DMS79 treated with DMSO at 0.1 percent for 48 hours (cell line): ENCODE measurements at places on chromosomes 11 and 22.

- DNase-seq, result no peak
These were observed 75.7 kb upstream of the B3GAT1 start for GRCh38 chr11:134487696-134488095.

DNA sequence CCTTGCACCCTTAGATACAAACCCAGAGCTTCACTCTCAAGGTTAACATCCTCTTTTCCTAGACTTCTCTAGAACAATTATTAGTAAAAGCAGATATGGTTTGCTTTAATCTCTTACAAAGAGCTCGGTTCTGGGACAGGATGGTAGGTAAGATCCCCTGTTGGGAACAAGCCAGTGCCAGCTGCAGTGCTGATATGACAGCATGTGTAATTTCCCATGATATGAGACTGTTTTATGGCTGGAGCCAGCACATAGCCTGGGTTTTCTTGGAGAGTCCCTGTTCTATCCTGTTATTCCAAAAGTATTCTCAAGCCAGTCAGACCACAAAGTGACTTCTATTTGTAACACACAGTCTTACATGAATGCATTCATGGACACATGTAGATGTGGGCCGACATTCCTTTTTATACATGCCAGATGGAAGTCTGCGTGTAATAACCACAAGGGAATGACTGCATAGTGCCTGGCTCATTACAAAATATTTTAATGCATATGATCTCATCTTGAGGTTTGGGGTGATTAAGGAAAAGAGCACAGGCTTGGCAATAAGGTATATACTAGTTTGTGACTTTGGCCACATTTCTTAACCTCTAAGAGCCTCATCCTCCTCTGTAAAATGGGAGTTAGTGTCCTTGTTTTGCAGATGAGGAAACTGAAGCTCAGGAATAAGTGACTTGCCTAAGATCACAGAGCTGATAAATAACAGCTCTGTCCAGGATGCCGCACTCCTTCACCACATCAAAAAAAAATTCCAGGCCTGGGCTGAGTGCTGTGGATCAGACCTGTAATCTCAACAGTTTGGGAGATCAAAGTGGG, 21.8 kb downstream of the CLMP start:
- DNase-seq, result no peak

DNA sequence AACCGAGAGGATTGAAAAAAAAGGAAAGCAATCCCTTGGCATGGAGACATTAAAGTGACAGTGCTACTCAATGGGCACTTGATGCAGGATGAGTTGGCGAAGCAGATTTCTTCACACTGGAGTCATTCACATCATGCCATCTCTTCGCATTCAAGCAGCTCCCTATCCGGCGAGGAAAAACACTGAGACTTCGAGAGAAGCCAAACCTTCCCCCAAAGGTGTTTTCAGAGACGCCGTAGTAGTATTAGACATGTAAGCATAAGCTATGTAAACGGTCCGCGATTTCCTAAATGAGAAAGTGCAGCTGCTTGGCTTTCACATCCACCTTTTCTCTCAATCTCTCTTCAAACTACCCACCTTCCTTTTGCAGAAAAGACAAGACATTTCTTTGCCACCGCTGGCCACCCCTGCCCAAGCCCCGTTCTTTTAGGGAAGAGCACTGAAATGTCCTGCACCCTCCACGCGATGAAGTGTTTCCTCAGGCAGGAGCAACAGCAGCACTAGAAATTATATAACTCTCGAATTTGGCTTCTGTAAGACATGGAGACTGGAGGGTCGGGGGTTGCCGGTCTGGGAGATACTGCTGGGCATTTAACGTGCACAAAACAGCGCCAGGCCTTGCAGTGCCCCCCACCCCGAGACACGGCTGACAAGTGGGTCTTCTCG, at the start of gene DLG2:
Gene DLG2 (minus strand): TSS at position 13 of the 666 bp plus-strand sequence.
- DNase-seq, result peak; percentile 45

- no peak for DNase-seq
These were observed 71.2 kb downstream of the LRRC32 start for GRCh38 chr11:76599041-76600013.

- DNase-seq, result no peak
These were observed 238.0 kb downstream of the METTL15 start for GRCh38 chr11:28346209-28346608.

- DNase-seq, result no peak
These were observed 686.9 kb downstream of the FAM181B start for GRCh38 chr11:82046778-82047177.

DNA sequence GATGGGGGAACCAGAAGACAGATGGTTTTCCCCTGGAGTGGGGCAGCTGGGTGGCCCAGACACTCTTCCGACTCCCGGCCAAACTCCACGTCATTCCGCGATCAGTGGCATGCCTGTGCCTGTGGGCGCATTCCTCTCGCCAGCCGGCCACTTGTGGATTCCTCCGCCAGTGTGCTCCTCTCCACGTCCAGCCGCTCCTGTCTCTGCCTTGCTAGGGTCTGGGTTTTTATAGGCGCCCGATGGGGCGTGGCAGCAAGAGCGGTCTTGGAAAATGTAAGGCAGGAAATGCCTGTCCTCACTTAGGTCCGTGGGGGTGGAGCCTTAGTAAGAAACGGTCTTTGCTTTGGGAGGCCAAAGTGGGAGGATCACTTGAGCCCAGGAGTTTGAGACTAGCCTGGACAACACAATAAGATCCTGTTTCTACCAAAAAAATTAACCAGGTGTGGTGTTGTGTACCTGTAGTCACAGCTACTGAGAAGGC, 81.6 kb upstream of the SEPTIN5 start:
- no peak for DNase-seq

GRCh38 chr11:71169313-71169712, 83.1 kb downstream of the SHANK2 start:
- DNase-seq, result no peak

DNA sequence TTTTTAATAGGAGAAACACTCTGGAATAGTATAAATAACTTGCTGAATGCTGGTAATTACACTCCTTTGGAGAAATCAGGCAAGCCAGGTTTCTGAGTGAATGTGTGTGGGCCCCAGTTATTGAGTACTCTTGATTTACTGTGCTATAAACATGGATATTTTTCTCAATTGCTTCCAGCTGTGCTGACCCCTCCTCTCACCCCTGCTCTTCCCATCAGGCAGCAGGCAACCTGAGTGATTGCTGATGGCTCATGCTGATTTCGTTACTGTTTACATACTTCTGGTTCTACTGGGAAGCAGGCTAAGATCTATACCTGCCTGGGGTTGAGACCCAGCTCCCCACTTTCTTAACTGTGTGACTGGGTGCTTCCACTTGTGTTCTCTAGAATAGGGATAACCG, 68.5 kb downstream of the DHCR7 start:
- DNase-seq, result no peak
